Right lung (tissue), 10 donors: ENCODE measurements at places on chromosomes 7 and 10. TPM values are rescaled to one million over a fixed set of nuclear protein-coding genes. Genes with fewer than 3 reads are reported as not detected.
A peak's percentile ranks its signal among the peaks of the same experiment; 100 is the strongest.

DNA sequence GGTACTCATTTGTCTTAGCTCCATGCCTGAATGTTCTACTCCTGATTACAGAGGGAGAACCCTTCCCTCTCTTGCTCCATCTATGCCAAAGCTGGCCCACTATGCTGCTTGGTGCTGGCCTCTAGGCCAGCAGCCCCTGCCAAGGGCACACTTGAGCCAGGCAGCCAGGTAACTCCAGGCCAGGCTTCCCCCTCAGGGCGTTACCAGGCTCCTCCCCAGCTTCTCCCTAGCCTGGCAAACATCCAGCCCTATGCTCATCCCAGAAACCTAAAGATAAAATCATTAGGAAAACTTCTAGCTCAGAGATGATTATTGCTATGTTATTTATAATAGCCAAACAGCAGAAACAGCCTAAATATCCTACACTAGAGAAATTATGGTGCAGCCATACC is 103.7 kb downstream of the KCNMA1 start:
- DNase-seq = no peak

- DNase-seq = no peak
Observed at GRCh38 chr7:31465285-31465684, 48.6 kb upstream of the ITPRID1 start.

DNA sequence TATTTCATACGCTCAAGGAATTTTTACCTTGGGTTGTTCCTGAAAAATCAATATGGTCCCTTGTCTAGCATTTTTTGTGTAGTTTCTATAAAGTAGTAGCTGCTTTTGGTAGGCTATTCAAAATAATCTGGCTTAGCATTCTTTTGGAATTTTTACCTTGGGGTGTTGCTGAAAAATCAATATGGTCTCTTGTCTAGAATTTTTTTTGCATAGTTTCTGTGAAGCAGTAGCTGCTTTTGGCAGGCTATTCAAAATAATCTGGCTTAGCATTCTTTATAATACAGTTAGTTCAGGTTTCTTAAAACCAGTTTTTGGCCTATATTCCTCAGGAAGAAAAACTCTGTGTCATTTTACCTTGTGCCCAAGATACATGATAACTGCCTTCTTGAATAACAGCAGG is 301.9 kb downstream of the SUGCT start:
- DNase-seq = no peak

- no peak for DNase-seq
Observed at GRCh38 chr10:7186387-7187018, 224.3 kb downstream of the SFMBT2 start.

GRCh38 chr7:143906895-143907294 is 4.9 kb upstream of the TCAF1 start:
- DNase-seq = no peak

GRCh38 chr7:6655636-6656385 is 18.7 kb downstream of the ZNF316 start:
- DNase-seq = no peak

DNA sequence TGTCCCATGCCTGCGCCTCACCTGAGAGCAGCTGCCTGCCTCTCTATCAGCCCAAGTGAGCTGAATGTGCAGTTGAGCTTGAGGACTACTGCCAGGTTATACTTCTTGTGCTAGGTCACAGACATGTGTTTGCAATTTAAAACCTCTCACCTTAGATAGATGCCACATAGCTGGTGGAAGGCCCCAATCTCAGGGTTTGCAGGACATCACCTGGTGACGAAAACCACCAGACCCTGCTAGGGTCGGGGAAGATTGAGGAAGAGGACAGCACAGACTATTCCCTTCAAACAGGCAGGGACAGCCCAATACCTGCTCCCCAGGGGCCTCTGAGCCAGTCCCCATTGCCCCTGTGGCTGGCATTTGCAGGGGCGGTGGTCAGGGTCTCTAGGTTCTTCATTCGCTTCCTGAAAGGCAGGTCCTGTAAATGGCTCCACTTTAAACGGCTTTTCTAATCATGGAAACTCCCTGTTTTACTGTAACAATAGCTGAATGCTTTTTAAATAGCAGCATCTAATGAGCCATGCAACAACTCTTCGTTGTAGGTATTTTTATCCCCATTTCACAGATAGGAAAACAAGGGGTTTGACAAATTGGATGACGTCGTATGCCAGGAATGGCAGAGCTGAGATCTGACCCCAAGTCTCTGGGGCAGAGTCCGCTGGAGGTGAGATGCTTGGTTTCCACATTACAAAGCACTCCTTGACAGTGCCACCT is 80.1 kb downstream of the EMX2 start:
- DNase-seq = no peak

DNA sequence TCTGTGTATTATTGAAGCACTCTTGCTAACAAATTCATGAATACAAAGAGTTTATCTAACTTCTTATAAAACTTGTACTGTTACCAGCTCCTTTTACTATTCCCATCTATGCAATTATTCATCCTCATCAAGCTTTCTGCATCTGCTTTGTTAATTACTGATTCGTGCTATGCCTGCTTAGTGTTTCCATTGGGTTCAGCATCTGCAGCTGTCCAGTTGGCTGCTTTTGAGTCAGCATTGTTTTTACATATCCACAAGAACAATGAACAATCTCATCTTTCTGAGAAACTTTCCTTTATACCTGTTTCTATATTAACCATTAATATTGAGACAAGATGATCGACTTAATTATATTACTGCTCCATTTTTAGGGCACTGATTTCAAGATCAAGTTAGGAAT is 19.6 kb upstream of the ANLN start:
- no peak for DNase-seq

DNA sequence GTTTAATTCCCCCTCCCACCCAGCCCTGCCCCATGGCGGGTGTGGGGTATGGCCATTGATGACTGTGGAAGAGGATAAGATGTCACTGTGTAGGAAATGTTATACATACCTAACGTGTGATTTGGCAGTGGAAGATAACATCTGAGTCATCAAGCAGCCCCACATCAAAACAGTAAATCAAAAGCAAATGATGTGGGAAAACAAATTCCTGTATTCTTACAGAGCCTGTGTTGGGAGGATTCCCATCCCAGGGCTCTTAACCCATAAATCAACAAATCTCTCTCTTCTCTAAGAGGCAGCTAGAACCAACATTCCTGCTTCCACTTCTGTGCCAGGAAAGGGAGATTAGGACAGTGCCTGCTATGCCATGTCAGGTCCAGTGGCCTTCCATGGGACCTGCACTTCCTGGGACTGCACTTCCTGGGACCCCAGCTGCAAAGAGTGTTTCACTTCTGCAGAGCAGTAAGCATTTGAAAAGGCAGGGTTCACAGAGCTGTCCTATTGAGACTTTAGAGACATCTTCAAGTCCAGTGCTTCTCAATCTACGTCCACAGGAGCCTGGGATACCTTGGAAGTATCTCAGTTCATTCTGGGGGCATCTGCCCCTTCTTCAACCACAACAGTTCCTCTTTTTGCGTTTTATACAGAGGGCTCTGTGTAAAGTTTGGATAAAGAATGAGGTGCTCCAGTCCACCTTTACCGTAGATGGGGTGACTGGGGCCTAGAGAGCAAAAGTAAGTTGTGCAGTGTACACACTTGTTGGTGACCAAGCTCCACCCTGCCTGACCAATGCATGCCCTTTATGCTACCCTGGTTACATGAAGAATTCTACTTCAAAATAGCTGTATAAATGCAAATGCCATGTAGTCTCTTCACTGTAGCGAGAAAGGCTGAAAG is 45.7 kb downstream of the ATXN7L1 start:
- no peak for DNase-seq

GRCh38 chr7:30285536-30286284 is 1.3 kb downstream of the ZNRF2 start:
- peak; percentile 41 for DNase-seq

DNA sequence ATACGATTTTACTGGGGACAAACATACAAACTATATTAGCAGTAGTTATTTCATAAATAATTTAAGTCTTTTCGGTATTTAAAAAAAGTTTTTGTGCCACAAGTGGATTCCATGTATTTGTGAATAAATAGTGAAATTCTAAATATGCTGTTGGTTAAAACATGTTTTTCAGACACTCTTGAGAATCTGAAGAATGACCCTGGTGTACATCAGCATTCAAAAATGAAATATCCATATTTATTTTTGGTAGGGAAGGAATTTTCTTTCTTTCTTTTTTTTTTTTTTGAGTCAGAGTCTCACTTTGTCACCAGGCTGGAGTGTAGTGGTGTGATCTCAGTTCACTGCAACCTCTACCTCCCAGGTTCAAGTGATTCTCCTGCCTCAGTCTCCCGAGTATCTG is 136.1 kb upstream of the CDK6 start:
- DNase-seq = no peak

GRCh38 chr10:129133856-129134255 is 333.2 kb upstream of the MGMT start:
- no peak for DNase-seq

DNA sequence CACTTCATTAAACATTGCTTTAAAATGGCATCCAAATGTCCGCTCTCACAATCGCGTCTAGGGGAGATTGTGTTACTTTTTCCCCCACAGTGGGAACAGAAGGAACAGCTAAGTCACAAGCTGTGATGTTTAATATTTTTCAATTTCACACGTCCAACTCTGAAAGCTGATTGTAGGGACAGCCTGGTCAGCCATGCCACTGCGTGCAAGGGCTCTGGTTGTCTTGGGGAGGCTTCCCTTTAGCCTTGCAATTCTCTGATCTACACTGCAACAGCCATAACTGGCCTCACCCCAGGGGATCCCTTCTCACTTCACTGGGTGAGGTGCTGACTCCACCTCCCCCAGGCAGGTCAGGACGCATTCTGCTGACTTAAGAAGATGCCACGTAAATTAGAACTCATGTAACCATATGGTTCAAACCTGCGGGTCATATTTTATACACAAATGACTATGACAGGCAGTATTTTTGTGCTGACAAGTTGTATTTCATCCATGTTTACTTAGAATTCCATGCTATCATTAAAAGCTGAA is 425.2 kb upstream of the NFE2L3 start:
- DNase-seq = no peak

- DNase-seq = peak; percentile 70
Observed at GRCh38 chr7:2717293-2718261, 29.6 kb downstream of the AMZ1 start.

DNA sequence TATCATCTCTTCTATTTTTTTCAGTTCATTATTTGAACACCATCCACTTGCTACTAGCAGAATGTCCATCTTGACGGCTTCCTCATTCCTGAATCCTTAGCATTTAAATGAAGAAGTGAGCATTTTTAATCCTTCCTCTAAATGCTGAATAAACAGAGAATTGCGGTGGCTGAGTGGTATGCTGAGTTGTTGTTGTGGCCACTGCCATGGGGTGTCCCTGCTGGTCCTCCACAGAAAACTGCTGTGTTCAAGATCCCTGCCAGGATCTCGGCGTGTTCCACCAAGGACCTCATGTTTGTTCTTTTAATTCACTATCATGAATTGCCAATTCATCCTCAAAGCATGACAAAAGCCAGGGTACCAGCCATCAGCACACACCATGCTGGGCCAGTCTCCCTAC is 48.9 kb upstream of the HABP2 start:
- no peak for DNase-seq

DNA sequence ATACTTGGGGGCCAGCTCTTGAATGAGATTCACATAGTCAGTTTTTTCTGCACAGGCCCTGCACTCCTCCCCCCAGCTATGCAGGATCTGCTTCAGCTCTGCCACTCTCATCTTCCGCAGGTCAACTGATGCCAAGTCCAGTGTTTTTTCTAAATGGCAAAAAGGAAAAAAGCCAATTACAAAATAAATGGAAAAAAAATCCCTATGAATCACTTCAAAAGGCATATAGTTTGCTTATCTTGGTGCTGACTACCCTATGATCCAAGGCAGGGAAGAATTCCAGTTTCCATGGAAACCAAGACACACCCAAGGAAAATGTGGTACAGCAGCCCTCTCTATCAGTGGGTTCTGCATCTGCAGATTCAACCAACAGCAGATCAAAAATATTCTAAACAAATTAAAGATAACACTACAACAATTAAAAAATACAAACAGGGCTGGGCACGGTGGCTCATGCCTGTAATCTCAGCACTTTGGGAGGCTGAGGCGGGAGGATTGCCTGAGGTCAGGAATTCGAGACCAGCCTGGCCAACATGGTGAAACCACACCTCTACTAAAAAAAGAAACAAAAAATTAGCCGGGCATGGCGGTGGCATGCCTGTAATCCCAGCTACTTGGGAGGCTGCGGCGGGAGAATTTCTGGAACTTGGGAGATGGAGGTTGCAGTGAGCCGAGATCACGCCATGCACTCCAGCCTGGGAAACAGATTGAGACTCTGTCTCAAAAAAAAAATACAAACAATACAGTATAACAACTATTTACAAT is 17.6 kb downstream of the CDNF start:
- DNase-seq = no peak

DNA sequence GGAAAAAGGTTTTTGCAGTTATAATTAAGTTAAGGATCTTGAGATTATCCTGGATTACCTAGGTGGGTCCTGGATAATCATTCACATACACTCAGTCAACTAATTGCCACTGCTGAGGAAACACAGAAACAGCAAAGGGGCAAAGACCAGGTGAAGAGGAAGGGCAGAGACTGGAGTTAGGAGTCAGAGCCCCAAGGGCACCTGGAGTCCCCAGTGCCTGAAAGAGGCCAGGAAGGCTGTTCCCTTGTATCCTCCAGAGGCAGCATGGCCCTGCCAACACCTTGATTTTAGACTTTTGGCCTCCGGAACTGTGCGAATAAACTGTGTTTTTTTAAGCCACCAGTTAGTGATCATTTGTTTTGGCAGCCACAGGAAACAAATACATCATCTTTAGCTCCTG is 24.6 kb downstream of the PRR15 start:
- no peak for DNase-seq

- no peak for DNase-seq
Observed at GRCh38 chr7:131967216-131967730, 410.8 kb upstream of the PODXL start.

DNA sequence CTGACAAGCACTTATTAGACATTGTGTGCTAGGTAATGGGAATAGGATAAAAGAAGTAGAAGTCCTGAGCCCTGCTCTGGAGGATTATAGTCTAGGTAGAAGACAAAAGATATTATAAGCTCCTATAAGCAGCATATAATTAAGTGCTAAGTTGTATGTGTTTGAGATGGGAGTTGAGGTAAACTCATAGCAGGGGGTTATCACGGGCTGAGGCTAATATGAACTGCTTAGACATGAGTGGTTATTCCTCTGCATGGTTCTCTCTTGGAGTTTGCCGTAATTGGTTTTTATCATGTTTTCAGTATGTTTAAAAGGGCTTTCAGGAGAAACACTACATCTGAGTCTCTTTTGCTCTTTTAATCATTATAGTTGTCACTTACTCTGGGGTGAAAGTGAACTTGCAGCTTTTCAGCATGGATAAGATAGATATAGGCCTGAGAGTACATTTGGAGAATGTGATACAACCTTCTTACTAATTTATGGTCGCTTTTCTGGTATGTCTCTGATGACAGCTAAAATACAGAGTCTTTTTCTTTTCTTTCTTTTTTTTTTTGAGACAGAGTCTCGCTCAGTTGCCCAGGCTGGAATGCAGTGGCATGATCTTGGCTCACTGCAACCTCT is 39.0 kb downstream of the SMNDC1 start:
- no peak for DNase-seq

- DNase-seq = no peak
Observed at GRCh38 chr7:97270280-97270679, 152.8 kb downstream of the SDHAF3 start.

The LOXL4 gene
- polyA plus RNA-seq = 6.7 TPM

The CHAT gene
- not detected for polyA plus RNA-seq

The OR2A7 gene
- polyA plus RNA-seq = 17.0 TPM

The OPN1SW gene
- polyA plus RNA-seq = 1.5 TPM

The FAM170B gene
- polyA plus RNA-seq = not detected

The SEC31B gene
- 20.5 TPM for polyA plus RNA-seq

The TEX36 gene
- not detected for polyA plus RNA-seq

The TMEM270 gene
- polyA plus RNA-seq = 0.24 TPM

The RBP3 gene
- 0.06 TPM for polyA plus RNA-seq
